ENCODE measurements at places on chromosomes 7 and 10.

GRCh38 chr10:11261687-11262493 lies 244.2 kb downstream of the CELF2 start:
- no peak for DNase-seq

DNA sequence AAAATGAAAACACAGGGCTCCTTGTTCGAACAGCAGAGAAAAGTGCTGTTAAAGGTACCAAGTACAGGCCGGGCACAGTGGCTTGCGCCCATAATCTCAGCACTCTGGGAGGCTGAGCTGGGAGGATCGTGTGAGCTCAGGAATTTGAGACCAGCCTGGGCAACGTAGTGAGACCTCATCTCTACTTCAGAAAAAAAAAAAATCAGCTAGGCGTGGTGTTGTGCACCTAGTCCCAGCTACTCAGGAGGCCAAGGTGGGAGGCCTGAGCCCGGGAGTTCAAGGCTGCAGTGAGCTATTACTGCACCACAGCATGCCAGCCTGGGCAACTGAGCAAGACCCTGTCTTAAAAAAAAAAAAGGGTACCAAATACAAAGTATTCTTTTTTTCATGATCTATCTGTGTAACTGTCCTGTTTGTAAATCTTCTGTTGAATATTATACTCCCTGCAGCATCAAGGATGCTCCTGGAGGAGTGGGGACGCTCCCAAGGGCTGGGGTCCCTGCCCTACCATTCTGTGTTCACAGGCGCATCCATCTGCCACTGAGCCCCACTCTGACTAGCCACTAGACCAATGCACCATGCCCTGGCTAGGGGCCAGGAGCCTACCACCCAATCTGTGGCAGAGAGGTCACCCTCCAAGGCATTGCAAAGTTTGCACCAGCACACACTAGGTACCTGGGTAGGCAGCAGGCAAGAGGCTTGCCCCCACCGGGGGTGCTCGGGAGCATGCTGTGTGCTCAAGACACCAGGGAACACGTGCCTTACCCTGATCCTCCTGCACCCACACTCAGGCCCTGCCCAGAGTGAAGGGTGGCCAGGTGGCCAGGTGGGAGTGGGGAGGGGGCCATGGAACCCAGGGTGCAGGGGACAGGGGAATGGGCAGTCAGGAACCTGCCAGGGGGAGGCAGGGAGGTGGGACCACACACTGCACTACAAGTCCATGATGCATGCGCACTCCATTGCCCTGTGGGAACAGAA lies 67.3 kb upstream of the KMT2C start:
- no peak for DNase-seq

- DNase-seq, result no peak
Observed at GRCh38 chr7:78835897-78836296, 617.6 kb downstream of the MAGI2 start.

GRCh38 chr7:141872931-141873330 lies 31.6 kb upstream of the PRSS37 start:
- DNase-seq, result no peak

GRCh38 chr7:39621261-39621660 lies 2.1 kb upstream of the RALA start:
- DNase-seq, result no peak

GRCh38 chr10:51886438-51887068 lies 187.2 kb upstream of the CSTF2T start:
- DNase-seq, result no peak

- no peak for DNase-seq
Observed at GRCh38 chr10:80133206-80133605, 676 bp downstream of the PLAC9 start.

DNA sequence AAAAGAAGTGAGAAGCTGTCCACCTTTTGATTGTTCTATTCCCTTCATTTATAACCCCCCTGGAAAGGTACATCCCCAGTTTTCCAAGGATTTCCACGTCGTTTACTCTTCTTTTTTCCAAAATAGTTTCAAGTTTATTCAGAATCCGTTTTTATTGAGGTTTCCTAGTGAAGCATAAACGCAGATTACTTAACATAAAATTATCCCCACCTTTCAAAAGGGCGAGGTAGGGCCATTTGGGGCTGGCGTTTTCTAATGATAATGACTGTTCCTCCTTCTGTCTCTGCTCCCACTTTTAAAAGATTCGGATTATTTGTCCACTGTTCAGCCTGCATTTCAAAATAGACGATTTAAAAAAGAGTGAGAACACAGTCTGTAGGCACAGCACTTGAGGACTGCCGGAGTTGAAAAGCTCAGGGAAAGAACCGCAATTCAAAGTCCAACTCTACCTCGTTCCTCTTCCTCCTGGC lies 165.2 kb upstream of the PPP1R3A start:
- no peak for DNase-seq

DNA sequence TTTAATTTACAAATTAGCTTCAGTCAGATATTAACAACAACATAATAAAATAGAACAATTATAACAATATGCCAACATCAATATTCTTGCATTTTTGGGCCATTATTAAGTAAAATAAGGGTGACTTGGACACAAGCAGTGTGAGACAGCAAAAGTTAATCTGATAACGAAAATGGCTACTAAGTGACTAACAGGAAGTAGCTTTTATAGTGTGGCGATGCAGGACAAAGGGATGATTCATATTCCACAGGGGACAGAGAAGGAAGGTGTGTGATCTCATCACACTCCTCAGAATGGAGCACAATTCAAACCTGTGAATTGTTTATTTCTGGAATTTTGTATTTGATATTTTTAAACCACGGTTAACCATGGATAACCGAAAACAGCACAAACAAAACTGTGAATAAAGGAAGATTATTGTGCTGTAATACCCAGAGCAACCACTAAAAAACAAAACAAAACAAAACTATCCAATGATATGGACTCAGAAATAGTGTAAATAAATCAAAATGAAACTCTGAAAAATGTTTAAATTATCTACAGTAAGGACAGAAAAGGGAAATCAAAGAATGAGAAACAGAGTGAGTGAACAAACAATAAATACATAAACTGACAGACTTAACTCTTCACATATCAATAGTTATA lies 66.9 kb upstream of the TFEC start:
- DNase-seq, result no peak

GRCh38 chr7:102044984-102045673 lies 227.7 kb downstream of the CUX1 start:
- no peak for DNase-seq

- no peak for DNase-seq
Observed at GRCh38 chr7:73700069-73700423, 16.6 kb downstream of the BUD23 start.

DNA sequence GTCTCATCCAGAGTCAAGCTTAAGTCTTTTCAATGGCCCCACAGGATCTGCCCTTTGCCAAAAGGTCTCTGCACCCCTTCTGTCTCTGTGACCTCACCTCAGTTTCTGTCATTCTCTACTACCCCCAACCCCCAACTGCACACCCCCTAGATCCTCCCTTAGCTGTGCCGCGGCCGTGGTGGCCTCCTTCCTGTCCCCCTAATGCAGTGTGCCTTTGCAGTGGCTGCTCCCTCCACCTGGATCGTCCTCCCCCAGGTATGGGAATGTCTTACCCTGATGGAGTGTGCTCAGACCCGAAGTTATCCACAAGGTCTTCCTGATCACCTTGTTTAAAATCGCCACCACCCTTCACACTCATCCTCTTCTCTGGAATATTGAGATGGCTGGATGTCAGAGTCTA lies 9.6 kb downstream of the FGF8 start:
- no peak for DNase-seq

DNA sequence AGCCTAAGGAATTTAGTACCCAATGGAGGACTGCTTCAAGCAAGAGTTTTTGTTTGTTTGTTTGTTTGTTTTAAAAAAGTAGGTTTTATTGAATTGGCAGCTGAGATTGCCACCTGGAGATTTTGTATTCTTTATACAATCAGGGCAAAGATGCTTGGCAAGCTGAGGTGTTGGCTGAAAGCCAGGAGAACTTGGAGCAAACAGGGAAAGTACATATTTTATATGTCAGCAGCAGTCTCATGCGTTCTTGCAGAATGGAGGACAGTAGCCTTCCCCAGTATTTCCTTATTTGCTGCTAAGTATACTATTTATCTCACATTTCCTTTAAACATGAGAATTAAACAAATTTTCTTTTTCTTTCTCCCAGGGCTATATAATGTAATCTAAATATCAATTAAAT lies 22.6 kb upstream of the ICA1 start:
- no peak for DNase-seq

DNA sequence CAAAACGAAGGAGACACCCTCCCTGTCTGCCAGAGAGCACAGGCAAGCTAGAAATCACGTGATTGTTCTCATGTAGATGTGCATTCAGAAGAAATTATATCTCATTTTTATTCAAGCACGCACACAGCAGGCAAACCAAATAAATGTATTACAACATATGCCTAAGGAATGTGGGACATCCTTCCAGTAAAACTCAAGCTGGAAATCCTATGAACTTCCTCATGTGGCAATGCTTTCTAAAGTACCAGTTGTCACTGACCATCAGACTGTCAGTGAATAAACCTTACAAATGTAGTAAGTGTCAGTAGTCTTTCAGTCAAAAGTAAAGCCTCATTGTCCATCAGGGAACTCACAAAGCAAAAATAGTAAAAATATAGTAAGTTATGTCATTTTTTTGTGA lies 350.1 kb upstream of the POM121L12 start:
- DNase-seq, result no peak

DNA sequence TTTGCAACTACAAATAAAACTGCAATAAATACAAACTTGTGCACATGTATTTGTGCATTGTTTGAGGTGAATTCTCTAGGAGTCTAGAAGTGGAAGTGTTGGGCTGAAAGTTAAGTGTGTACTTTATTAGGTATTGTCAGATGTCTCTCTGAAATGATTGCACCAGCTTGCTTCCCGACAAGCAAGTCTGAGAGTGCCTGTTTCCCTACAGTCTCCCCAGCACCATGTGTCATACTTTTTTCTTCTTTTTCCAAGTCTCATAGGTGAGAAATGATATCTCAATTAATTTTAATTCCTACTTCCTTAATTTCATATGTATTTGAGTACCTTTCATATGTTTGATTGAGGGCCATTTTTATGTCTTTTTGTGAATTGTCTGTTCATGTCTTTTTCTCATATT lies 336.2 kb downstream of the PAXIP1 start:
- DNase-seq, result no peak

- DNase-seq, result peak; percentile 83
Observed at GRCh38 chr7:114085592-114086501, 167.0 kb upstream of the PPP1R3A start.

- DNase-seq, result no peak
Observed at GRCh38 chr10:82228701-82229100, 353.7 kb downstream of the NRG3 start.

DNA sequence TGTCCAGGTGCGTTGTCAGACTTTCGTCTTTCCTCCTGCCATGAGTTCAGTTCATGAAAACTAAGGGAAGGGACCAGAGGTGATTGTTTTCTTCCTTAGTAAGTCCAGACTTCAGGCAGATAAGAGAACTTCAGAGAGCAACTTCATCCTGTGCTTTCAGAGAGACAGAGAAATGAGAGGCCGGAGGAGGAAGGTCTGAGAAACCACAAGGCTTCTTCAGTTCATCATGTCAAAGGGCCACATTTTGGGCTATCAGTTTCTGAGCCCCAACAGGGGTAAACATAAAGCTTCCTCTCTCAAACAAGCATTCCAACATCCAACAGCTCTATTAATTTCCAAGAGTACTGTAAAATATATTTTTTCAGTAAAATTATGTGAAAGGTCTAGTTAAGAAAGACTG lies 668.4 kb upstream of the NRP1 start:
- no peak for DNase-seq

DNA sequence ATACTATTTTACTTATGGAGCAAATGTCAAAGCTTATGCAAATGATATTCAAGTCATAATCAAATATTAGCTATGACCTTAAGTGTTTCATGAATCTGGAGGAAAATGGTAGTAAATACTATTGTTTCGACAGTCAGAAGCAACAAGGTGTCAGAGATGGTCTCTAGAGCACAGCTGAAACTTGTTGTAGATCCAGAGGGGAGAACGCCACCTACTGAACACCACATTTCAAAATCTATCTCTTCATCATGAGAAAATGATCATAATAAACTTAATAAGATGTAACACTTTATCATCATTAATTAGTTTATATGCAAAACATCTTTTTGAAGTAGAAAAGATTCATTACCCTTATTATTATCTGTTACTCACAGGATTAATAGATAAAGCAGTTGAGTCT lies 418.7 kb downstream of the GATA3 start:
- DNase-seq, result no peak

DNA sequence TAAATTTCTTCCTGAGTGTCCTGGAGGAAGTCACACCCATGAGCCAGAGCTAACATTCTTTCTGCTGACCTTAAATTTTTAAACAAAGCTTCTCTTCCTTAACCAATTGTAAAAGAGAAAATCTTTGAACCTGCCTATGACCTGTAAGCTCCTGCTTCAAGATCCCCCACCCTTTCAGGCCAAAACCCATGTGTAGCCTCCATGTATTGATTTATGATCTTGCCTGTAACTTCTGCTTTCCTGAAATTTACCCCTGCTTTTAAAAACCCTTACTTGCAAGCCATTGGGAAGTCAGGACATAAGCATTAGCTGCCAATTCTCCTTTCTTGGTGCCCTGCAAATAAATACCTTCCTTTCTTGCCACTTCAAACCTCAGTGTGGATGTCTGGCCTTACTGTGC lies 68.5 kb upstream of the HECTD2 start:
- DNase-seq, result no peak

DNA sequence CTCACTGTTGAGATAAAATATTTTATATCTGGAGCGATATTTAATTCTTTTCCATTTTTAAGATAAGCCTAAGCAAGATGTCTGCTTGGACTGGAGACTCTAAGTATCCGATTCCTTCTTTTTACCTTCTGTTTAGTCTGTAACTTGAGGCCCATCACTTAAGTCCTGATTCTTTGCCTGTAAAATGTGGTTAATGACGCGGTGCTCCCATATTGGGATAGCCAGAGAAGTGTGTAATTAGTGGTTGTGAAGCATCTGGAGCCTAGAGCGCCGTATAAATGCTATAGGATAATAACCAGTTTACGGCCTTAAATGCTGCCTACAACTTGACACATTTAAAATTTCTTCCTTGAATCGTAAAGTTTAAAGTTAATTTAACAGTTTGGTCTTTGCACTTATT lies 132.9 kb downstream of the CHN2 start:
- DNase-seq, result no peak

- no peak for DNase-seq
Observed at GRCh38 chr7:115005251-115005650, 83.4 kb downstream of the MDFIC start.

- DNase-seq, result no peak
Observed at GRCh38 chr10:69692891-69693290, 62.8 kb downstream of the FAM241B start.

DNA sequence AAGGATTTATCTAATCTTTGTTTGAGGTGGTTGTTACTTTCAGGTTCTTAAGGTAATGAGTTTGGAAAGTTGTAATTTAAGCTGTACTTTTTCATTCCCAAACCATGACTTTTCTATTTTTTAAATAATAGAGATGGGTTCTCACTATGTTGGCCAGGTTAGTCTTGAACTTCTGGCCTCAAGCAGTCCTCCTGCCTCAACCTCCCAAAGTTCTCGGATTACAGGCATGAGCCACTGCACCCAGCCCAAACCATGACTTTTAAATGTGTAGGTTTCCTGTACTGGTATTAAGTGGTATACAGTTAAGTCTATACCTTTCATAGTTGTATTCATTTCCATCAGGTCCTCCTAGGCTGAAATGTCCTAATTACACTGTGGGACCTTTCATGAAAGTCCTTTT lies 10.4 kb downstream of the INPP5F start:
- no peak for DNase-seq

Measured in NT2/D1 (cell line).